Coronary artery (tissue), 2 donors: ENCODE measurements at places on chromosomes 16 and 17.

DNA sequence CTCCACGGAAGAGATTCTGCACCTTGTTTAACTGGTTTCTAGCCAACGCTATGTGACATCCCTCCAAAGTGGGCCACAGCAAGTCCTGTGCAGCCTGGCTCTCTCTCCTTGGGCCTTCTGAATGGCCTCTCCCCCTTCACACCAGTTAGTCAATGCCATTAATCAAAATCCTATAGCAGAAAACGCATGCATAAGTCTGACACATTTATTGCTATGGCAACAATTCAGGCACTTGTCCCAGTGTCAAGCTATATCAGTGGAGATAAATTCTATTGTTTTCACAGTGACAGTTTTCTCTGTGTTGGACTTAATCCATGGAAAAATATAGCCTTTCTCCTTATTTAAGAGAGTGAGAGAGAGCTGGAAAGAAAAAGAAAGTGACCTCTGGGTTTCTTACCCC lies 87.2 kb upstream of the TOX3 start:
- DNase-seq: no peak

DNA sequence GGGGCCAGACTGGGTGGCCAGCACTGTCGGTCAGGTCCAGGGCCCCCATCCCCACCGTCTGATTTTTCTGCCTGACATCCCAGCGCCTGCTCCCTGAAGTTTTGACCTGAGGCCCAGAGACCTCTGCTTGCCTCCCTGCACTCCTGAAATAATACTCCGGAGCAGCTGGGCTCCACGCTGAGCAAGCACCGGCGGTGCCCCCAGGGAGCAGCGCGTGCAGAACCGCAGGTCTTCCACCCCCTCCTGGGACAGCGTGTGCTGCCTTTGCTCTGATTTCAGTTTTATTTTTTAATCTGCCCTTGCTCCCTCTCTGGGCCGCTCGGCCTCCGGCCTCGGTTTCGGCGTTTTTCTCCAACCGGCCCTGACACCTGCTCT lies 132.4 kb upstream of the GSE1 start:
- no peak for DNase-seq

DNA sequence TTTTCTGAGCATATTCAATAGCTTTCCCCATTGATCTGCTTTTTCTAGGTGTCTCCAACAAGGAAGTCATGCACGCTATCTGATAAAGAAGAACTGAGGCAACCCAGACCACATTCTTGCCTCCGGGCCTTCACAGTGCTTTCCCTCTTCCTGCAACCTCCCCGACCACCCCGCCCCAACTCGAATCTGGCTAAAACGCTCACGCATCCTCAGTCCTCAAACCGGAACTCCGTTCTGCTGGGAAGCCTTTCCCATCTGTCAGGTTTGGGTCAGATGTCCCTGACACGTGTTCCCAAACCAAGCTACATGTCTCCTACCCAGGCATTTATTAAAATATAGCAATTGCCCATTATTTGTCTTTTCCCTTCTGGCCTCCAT lies 112.7 kb downstream of the VPS53 start:
- DNase-seq: no peak

- no peak for DNase-seq
Measured at GRCh38 chr16:85274924-85275323, 162.7 kb upstream of the CIBAR2 start.

DNA sequence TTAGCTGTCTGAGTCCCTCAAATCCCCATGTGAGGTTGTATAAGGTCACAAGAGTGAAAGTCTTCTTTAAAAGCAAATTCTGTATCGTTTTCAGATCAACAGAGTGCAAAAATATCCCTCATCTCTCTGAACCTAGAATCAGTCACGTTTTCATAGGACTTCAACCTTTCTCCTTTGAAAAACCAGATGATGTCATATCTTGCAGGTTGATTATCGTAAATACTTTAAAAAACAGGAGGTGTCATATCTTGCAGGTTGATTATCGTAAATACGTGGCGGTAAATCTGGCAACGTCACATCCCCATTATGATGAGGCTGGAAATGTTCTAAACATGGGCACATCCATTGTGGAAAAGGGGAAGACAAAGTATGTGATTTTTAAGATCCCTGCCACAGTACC lies 25.9 kb downstream of the BCO1 start:
- DNase-seq: no peak

DNA sequence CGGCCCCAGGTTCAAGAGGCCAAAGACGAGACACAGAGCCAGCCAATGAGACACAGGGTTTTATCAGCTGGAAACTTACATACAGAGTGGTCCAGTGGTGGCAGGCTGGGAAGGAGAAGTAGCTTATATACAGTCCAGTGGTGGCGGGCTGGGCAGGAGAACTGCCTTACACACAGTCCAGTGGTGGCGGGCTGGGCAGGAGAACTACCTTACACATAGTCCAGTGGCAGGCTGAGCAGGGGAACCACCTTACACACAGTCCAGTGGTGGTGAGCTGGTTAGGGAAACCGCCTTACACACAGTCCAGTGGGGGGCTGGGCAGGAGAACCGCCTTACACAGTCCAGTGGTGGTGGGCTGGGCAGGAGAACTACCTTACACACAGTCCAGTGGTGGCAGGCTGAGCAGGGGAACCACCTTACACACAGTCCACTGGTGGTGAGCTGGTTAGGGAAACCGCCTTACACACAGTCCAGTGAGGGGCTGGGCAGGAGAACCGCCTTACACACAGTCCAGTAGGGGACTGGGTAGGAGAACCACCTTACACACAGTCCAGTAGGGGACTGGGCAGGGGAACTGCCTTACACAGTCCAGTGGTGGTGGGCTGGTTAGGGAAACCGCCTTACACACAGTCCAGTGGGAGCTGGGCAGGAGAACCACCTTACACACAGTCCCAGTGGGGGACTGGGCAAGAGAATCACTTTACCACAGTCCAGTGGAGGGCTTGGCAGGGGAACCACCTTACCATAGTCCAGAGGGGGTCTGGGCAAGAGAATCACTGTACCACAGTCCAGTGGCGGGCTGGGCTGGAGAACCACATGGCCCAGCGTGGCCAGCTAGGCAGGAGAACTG lies 90.9 kb downstream of the GAS7 start:
- no peak for DNase-seq

GRCh38 chr16:81997738-81998137 lies 13.5 kb downstream of the SDR42E1 start:
- DNase-seq: no peak

DNA sequence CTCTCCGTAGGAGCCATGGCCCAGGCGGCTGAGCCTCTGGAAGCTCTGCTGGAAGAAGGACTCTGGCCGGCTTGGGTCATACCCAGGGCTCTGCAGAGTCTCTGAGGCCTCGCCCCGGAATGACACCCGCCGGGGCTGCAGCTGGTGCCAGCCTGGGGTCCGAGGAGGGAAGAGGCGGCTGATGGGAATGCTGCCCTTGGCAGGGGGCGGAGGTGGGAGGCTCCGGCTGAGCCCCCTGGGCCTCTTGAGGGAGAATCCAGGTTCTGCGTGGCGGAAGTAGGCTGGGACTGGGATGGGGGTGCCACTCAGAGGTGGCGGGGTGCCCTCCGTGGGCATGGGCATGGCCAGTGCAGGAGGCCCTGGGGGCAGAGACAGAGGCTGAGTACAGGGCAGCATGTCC lies 3.6 kb downstream of the PKMYT1 start:
- no peak for DNase-seq

- DNase-seq: no peak
Measured at GRCh38 chr16:75402821-75403475, 30.4 kb downstream of the CFDP1 start.

DNA sequence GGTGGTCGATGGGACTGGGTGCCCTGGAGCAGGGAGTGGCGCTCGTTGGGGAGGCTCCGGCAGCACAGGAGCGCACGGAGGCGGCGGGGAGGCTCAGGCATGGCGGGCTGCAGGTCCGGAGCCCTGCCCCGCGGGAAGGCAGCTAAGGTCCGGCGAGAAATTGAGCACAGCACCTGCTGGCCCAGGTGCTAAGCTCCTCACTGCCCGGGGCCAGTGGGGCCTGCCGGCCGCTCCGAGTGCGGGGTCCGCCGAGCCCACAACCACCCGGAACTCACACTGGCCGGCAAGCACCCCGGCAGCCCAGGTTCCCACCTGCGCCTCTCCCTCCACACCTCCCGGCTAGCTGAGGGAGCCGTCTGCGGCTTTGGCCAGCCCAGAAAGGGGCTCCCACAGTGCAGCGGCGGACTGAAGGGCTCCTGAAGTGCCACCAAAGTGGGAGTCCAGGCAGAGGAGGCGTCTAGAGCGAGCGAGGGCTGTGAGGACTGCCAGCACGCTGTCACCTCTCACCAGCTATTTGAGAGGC lies 88.8 kb upstream of the EEF2KMT start:
- no peak for DNase-seq

DNA sequence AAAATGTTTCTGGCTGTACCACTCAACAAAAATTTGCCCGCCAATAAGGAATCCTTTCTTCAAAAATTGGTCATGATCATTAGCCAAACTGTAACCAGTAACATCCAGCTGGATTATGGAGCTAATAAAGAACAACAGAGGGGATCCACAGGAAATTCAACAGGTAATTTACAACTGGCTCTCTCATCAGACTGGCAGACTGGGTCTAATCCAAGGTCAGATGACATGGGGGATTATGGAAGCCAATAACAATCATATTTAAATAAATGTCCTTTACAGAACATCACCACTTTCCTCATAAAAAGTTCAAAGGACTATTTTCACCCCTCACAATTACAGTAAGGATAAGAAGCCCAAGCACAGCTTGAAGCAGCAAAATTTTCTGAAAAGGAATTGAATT lies 66.4 kb downstream of the KANSL1 start:
- no peak for DNase-seq

GRCh38 chr17:82370471-82371332 lies 863 bp upstream of the UTS2R start:
- DNase-seq: no peak

- peak; percentile 86 for DNase-seq
Measured at GRCh38 chr17:50866950-50867362, 802 bp upstream of the TOB1 start.

- no peak for DNase-seq
Measured at GRCh38 chr17:78124081-78124835, 4.3 kb downstream of the TMC6 start.

DNA sequence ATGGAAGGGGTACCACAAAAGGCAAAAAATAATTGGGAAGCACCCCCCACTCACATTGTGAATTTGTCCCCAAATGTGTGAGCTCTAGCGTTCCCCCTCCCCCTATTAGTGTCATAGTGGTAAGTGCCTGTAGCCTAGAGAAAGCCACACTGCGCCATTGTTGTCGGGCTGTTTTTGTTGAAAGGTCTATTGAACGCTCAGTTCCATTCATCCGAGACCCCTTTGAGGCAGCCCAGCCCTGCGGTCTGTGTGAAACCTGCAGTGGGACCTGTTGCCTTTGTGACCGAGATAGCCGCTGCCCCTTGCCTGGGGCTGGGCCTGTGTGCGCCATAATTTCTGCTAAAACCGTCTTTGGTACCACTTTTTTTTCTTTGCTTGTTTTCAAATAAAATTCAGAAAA lies 3.0 kb downstream of the JPT2 start:
- DNase-seq: no peak

GRCh38 chr17:57983446-57983845 lies 4.6 kb downstream of the VEZF1 start:
- DNase-seq: no peak

GRCh38 chr17:64028874-64029464 lies 8.5 kb upstream of the ICAM2 start:
- DNase-seq: no peak

DNA sequence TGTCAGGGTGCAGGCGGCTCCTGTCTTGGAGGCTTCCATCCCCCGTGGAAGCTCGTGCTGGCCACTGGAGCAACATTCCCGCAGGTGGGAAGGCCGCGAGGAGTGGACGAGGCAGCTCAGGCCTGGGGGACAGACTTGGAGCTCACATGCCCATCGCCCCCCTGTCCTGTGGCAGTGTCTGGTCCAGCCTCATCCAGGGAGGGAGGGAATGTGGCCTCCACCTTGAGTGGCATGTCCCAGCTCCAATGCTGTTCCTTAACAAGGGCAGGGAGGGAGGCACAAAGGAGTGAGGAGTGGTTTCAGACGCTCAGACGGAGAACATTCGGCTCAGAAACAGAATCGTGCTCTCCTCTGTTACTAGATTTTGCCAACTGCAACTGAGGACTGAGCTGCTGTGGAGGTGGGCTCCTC lies 159.4 kb upstream of the CHMP6 start:
- no peak for DNase-seq

GRCh38 chr17:30309591-30309990 lies 17.8 kb upstream of the BLMH start:
- DNase-seq: no peak

- DNase-seq: no peak
Measured at GRCh38 chr17:64240261-64240740, 22.8 kb downstream of the TEX2 start.

GRCh38 chr17:28907709-28908475 lies 5.0 kb upstream of the DHRS13 start:
- DNase-seq: no peak

GRCh38 chr16:59522826-59523225 lies 788.7 kb upstream of the GOT2 start:
- no peak for DNase-seq

- no peak for DNase-seq
Measured at GRCh38 chr17:34579017-34579946, at the start of gene TMEM132E. Gene TMEM132E, plus strand, starts transcription at chr17:34579582. Its CDS starts 1,495 bp downstream, at chr17:34581077.

- no peak for DNase-seq
Measured at GRCh38 chr17:47776330-47777197, 43.5 kb downstream of the TBX21 start.

- no peak for DNase-seq
Measured at GRCh38 chr17:17398943-17399926, 77.6 kb upstream of the MED9 start.

DNA sequence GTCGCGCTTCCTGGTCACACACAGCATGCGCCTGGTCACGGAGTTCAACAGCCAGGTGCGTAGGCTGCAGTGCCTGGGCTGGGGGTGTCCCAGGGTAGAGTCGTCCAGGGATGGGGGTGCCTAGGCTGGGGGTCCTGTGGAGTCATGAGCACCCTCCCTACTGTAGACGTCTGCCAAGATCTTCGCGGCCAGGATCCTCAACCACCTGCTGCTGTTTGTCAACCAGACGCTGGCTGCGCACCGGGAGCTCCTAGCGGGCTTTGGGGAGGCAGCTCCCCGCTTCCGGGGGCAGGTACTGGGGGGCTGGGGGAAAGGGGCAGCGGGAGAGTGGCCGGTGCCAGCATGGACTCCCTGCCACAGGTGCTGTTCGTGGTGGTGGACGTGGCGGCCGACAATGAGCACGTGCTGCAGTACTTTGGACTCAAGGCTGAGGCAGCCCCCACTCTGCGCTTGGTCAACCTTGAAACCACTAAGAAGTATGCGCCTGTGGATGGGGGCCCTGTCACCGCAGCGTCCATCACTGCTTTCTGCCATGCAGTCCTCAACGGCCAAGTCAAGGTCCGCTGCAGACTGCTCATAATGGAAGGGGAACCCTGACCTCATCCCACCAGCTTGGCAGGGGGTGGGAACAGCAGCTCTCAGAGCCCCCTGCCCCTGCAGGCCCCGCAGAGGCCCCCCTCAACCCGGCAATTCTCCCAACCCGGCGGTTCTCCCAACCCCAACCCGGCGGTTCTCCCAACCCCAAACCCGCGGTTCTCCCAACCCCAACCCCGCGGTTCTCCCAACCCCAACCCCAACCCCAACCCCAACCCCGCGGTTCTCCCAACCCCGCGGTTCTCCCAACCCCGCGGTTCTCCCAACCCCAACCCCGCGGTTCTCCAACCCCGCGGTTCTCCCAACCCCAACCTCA lies 2.4 kb downstream of the PDIA2 start:
- no peak for DNase-seq
